ENCODE measurements at places on chromosomes 16 and 17.

DNA sequence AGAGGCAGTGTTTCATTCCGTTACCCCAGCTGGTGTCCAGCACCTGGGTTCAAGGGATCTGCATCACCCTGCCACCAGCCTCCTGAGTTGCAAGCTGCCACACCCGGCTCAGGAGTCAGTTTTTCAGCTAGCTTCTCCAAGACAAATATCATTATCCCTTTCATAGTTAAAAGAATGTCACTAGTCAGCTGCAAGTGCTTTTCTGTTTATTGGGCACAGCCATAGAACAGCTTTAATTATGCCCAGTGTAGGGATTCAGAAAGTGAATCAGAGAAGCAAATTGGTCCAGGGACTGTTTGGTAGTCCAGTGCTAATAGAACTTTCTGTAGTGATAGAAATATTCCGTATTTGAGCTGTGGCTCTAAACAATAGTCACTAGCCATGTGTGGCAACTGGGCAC is 2.9 kb upstream of the AOC3 start:
- DNase-seq, result no peak

GRCh38 chr17:66310528-66311148 is 8.2 kb downstream of the PRKCA start:
- DNase-seq, result no peak

GRCh38 chr17:82668631-82669099 is 20.4 kb upstream of the WDR45B start:
- no peak for DNase-seq

- no peak for DNase-seq
These were observed 237.4 kb downstream of the MAP2K6 start for GRCh38 chr17:69651921-69652320.

- no peak for DNase-seq
These were observed 92.1 kb downstream of the WDR59 start for GRCh38 chr16:74892574-74893461.

GRCh38 chr17:47717979-47718621 is 14.9 kb upstream of the TBX21 start:
- no peak for DNase-seq

DNA sequence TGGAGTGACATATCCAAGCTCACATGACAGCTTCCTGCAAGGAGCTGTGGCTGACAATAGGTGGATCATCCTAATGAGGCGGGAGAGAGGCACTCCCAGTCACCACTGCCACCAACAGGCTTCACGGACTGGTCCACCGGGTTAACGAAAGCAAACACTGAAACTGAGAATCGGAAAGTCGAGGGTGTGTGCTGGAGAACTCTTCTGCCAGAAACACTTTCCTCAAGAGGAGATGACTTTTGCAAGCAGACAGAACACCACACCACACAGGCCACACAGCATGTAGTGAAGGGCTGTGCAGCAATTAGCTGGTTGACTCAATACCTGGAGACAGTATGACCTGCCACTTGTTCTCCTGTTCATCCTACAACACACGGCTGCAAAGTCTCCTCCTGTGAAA is 53.0 kb upstream of the DNAJA2 start:
- no peak for DNase-seq

DNA sequence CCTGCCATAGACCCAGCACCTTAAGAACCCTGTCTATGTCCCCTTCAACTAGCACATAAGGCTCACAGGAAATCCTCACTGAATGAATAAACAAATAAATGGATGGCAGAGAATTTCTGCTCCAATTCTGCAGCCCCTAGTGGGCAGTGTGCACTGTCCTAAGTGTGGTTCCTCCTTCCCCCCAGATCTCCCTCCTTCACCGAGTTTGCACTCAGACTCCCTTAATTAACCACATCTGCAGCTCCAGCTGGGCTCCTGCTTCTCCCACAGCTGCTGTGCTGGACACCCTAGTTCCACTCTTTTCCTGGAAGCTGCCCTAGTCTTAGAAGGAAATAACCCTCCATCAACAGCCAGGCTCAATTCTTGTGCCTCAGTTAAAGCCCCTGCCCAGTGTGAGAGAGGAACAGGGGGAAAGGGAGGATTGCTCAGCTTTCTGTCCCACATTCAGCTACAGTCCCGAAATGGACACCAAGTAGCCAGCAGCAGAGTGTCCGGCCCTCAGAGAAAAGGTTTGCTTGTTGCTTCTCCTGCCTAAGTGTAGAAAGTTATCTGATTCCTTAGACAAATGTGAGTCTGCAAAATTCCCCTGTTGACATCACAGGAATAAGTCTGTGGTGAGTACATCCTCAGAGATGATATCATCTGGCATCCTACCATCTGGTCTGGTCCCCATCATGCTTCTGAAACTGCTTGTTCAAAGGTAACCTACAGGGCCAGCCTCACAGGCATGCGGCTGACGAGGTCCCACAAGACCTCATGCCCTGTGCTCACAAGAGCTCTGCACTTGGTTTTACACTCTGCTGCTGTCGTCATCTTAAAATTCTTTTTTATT is 12.3 kb downstream of the LRRC3C start:
- DNase-seq, result no peak

- DNase-seq, result no peak
These were observed 20.0 kb upstream of the ZFHX3 start for GRCh38 chr16:73067671-73068540.

- DNase-seq, result no peak
These were observed at the start of gene SLC16A3 for GRCh38 chr17:82228842-82229697. Gene SLC16A3, plus strand, starts transcription at chr17:82229042. Its CDS starts 6,967 bp downstream, at chr17:82236009.

- DNase-seq, result no peak
These were observed 11.2 kb downstream of the METTL16 start for GRCh38 chr17:2500446-2500845.

DNA sequence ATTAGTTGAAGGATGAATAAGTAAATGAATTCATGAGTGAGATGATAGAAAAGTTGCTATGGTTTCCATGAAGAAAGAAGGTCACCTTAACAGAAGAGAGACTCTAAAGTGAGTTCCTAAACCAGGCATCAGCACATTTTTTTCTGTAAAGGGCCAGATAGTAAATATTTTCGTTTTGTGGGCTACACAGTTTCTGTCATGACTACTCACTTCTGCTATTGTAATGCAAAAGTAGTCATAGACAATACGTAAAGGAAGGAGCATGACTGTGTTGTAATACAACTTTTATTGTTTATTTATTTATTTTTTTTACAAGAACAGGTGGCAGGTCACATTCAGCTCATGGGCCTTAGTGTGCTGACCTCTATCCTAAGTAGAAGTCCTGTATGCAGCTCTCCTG is 426.1 kb upstream of the DYNLRB2 start:
- DNase-seq, result no peak

- no peak for DNase-seq
These were observed 228.7 kb upstream of the ASIC2 start for GRCh38 chr17:33521784-33522183.

GRCh38 chr16:57755726-57756423 is 20.3 kb downstream of the KATNB1 start:
- no peak for DNase-seq

DNA sequence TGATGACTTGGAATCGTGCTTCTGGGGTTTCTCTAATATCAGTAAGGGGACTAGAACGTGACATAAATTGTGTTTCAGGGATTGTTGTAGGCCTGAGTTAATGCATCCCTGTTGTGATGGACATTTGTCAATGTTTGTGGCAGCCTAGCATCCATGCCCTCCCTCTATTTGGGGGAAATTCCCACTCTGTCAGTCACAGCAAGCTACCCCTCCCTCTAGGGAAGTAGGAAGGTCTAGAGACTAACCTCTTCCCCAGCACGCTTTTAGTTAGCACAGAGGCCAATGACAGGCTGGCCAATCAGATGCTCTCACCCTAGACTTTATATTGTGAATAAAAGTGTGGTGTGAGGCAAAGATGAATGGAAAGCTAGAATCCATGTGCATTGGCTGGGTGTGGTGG is 32.4 kb upstream of the NF1 start:
- DNase-seq, result no peak

DNA sequence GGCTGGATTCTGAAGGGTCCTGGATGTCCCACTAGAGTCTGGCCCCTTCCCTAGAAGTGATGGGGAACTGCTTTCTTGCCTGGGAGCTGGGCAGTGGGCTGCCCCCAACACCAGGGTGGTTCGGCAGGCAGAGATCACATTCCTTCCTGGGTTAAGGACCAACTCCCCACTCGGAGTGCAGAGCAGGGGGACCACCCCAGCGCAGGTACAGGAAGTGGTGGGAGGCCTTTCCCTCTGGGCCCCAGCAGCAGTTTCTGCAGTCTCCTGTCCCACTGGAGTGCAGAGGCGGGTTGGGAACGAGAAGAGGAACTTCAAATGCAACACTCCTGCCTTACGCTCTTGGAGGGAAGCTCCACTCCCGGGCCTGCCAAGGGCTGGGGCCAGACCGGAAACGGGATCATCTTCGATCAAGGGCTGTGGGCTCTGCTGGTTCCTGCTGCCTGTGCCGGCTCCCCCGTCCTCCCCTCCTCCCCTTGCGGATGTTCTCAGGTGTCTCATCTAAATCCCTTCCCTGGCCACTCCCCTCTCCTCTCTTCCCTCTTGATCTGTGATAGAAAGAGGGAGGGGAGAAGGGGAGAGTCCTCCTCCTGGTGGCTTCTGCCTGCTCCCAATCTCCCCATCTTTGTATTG is 9.0 kb upstream of the NGFR start:
- no peak for DNase-seq

GRCh38 chr16:85395207-85395912 is 217.8 kb upstream of the GSE1 start:
- peak; percentile 64 for DNase-seq

GRCh38 chr17:81365148-81365600 is 30.1 kb upstream of the BAHCC1 start:
- DNase-seq, result no peak

DNA sequence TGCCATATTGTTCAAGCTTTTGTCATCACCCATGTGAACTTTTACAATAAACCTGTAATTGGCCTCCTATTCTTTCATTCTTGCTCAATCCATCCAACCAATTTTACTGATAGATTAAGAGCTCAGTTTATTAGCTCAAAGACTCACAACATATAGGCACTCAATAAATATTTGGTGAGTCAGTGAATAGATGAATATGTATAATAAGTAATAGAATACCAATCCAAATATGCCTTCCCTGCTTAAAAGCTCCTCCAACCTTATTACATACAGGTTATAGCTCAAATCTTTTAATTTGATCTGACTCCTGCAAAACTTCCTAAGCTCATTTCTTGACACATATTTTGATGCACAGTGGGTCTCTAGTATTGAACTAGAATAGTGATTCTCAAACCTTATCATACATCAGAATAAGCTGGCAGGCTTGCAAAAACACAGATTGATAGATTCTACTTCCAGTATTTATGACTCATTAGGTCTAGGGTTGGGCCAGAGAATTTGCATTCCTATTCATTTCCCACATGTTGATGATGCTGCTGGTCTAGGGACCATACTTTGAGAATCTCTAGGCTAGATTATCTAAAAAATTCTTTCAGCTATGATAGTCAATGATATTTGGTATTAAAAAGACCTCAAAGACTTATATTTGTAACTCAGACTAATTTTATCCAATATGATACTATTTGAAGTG is 114.4 kb downstream of the PCTP start:
- no peak for DNase-seq

- no peak for DNase-seq
These were observed 7.9 kb upstream of the ALDH3A1 start for GRCh38 chr17:19755821-19756510.

GRCh38 chr16:69318177-69318910 is 7.2 kb downstream of the VPS4A start:
- no peak for DNase-seq

- DNase-seq, result no peak
These were observed 10.2 kb upstream of the NFATC3 start for GRCh38 chr16:68074850-68075555.

DNA sequence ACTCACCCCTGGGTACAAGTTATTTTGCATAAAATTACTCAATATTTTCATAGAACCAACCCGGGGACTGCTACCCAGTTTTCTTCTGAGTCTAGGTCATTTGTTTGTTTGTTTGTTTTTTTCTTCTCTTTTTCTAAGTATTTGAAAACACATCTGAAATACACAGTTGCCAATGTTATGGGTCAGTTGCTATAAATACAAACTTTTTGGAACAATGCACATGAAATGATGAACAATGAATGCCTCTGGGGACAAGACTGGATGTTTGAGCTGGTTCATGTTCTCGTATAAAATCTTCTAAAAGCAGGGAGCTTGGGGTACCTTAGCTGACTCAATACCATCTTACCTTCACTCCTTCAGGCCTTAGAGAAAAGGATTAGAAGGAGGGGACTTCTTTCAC is 30.5 kb downstream of the TMEM238L start:
- DNase-seq, result no peak

DNA sequence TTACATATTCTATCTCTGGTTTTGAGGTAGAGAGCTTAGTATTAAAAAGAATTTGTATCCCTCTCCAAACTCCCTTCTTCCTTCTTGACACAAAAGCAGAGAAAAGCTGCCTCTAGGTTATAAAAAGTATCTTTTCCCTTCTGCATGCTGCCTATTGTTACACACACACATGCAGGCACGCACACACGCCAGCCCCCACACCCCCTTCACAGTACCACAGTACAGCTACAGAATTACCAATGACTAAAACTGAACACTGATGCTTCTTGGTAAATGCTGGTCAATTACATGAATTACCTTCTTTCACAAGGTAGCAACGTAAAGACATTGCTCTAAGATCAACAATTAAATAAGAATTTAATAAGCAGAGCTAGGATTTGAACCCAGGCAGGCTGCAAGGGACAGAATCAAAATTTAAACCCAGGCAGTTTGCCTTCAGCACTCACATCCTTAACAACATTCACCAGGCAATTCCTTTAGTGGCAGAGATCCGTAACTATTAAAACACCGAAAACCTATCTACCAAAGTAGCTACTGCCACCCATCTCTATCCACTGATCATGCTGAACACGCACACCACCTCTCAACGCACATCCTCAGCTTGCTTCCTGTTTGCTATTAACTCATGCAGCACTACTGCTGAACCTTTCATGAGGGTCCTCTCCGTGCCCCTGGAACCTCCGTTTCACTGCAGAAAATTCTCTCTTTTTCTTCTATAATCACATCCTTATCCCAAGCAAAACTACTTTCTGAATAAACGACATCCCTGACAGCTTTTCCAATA is 37.8 kb downstream of the YWHAE start:
- DNase-seq, result no peak

GRCh38 chr16:280005-280460 is 358 bp upstream of the ARHGDIG start:
- DNase-seq, result no peak

GRCh38 chr16:75622761-75623605 is at the start of gene ADAT1:
Gene ADAT1, minus strand, starts transcription at chr16:75623281. Its CDS starts 2,482 bp downstream, at chr16:75620799.
- DNase-seq, result peak; percentile 81

DNA sequence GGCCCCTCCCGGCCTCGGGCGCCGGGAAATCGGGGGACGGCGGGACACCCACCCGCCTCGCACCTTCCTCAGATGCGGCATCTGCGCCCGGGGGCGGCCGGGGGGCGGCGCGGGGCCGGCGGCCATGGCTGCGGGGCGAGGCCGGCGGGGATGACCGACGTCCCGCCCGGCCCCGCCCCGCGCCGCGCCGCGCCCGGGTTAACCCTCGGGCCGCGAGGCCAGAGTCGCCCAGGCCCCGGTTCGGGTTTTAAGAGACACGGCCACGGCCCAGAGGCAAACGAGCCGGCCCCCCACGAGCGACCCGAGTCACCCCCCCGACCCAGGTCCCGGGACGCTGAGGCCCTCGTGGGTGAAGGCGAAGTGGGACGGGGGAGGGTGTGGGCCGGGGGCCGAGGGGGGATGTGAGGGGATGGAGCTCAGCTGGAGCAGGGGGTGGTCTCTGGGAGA is at the start of gene RGS11:
Gene RGS11, minus strand, starts transcription at position 159 of the 447 bp plus-strand sequence. Its CDS starts 33 bp downstream, at position 126.
- no peak for DNase-seq

Data from epithelial cell of proximal tubule (primary cell).